IPS DF 19.7 (cell line): ENCODE measurements at places on chromosomes 6 and 20.

DNA sequence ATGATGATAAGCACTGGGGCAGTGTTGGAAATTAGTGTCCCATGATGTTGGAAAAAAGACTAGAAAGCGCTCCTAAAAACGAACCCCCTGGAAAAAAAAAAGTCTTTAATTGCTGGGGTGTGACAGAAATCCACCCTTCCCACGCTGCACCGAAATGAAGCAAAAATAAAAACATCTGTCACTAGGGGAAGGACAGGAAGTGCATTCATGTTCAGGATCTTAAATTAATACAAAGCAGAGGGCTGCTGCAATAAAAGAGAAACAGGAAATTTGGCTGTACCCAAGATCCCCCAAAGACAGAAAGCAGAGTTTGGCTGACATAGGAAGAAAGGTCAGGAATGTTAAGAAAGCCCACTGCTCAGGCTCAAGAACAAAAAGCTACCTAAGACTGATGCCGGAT lies 333.9 kb downstream of the TBC1D32 start:
- DNase-seq: no peak

DNA sequence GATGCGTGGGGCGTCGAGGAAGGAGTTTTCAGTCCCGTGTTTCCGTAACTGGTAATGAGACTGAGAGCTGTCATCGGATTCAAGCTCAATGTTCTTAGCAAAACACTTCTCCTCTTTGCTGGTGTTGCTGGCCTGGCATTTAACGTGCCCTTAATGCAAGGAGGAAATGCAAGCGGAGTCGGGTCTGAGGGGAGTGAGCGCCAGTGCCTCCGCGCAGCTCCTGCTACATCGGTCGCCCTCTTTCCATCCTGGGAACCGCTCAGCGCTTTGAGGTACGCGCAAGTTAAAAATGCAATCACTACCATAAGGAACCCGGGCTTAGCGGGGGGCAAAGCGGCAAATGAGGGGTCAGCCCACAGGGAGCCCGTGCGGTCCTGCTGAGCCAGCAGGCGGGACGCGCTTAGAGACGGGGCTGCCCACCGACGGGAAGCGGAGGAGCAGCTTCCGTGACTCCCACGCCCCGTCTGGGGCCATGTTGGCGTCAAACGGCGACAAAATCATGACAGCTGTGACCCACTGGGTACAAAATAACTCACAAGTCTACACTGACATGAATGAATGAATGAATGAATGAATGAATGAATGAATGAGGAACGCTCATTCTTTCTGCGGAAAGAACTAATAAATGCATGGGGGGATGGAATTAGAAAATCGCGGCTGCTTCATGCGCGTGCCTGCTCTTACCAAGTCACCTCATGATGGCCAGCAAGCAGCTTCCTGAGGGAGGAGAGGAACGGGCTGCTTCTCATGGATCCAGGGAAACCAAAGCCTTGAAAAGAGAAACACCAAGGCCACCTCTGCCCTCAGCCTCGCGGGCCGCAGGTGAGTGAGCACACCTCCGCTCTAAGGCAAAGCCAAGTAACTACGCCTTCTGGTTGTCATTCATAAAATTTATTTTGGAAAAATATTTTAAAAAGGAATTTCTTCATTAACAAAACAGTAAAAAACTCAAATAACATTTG lies 9.3 kb downstream of the DLL1 start:
- DNase-seq: no peak

GRCh38 chr6:111824608-111825337 lies 48.5 kb downstream of the FYN start:
- DNase-seq: no peak

- no peak for DNase-seq
Observed at GRCh38 chr6:97215157-97215769, 67.8 kb downstream of the MMS22L start.

GRCh38 chr6:92114797-92115196 lies 1304.6 kb downstream of the EPHA7 start:
- DNase-seq: no peak

GRCh38 chr6:24391756-24392405 lies 10.9 kb upstream of the MRS2 start:
- no peak for DNase-seq

GRCh38 chr6:162679681-162680080 lies 47.9 kb downstream of the PRKN start:
- no peak for DNase-seq

DNA sequence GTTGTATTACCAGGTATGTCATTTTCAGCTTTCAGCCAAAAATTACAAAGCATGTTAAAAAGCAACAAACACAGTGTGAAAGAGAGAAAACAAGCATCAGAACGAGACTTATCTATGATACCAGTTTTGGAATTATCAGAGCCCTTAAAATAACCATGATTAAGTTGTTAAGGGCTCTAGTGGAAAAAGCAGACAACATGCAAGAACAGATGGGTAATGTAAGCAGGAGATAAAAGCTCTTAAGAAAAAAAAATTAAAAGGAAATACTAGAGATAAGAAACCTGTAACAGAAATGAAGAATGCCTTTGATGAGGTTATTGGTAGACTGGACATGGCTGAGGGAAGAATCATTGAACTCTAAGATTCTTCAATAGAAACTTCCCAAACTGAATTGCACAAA lies 127.5 kb upstream of the SCGN start:
- no peak for DNase-seq

DNA sequence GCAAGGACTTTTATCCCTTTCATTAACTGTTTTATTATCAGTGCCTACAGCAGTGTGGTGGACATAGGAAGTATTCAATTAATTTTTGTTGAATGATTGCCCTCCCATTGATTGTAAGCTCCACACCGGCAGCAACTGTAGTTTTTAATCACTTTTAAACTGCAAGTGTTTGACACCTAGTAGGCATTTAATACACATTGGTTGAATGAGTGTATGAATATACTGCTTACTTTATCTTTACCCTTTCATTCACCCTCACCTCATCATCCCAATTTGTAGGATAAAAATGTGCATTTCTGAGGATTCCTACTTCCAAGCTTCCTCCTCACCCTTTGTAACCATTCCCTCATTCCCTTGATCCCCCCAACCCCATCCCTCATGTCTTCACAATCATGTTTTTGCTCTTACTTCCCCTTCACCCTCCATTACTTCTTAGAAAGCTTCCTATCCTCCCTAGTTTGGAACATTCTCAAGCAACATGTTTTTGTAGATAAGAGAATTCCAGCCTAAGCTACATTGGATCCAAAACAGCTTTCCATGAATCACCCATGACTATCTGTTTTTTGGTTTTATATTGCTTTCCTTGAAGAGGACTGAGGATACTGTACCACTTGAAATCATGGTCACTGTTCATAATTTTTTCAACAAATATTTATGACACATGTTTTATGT lies 955 bp upstream of the SLC26A8 start:
- DNase-seq: no peak

DNA sequence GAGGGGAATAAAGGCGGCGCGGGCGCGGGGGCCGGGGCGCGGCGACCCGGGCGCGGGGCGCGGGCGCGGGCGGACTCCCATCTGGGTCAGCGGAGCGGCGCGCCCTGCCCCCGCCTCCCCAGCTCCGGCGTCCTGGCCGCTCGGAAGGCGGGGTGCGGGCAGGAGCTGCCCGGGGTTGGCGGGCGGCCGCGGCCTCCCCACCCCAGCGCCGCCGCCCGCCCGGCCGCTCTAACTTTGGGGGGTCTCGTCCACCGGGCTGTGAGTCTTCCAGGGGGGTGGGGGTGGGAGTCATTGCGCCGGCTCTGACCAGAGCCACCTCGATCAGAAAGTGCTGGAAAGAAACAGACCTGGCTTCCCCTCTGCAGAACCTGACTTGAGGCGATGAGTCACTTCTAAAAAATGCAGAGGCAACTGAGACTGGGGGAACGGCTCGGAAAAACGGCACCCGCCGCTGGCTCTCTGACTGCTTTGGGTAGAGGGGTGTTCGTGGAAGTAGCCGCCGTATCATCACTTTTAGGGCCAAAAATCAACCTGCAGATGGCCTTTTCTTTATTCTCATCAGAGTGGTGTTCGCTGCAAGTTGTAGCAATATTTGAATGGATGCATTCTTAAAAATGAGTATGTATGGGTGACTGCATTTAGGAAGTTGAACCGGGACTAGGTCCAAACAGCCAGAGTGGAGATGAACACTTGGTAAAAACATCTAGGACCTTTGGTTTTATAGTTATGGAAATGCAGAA lies 667 bp downstream of the CAP2 start:
- DNase-seq: peak; percentile 80

DNA sequence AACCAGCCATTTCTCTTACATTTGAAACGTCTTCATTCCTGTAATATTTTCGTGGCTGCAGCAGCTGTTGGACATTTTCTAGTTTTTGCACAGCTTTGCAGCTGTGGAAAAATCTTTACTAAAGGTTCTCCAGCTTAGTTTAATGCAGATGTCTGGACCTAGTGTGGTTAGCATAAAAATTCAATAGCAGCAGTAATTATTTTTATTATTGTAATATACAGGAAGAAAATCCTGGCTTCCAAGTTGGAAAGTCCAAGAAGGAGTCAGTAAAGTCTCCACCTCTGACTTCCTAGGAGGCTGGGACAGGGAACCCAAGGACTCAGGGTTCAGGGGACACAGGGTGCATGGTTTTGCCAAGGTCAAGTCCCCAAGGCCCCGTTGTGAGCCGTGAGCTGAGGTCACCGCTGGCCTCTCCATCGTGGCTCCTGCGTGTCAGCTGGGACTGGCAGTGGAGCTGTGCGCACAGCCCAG lies 230.6 kb downstream of the FNDC1 start:
- no peak for DNase-seq

DNA sequence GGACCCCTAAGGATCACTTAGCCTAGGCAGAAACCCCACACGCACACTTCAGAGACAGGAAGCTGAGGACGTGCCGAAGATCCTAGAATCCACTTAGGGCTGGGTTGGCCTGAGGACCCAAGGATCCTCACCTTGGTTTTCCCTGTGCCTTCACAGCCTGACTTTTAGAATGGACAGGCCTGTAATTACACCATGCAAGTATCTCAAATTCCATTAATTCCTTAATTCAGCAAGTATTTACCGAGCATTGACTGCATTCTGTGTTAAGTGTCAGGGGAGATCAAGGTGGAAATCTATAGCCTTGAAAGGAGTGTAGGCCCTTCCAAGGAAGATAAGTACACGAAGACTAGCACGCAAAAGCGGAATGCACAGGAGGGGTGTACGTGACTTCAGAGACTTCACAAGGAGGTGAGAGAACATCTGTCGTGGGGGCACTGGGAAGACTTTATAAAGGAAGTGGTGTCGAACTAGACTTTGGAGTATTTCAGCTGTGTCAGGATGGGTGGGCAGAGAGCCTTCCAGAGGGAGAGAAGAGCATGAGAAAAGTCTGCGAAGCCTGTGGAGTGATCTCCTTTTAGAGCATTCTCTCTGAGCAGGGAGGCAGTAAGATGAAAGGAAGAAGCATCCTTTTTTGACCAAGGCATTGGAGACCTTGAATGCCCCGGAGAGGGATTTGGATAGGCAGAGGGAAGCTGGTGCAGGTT lies 4.0 kb downstream of the DSP start:
- no peak for DNase-seq

DNA sequence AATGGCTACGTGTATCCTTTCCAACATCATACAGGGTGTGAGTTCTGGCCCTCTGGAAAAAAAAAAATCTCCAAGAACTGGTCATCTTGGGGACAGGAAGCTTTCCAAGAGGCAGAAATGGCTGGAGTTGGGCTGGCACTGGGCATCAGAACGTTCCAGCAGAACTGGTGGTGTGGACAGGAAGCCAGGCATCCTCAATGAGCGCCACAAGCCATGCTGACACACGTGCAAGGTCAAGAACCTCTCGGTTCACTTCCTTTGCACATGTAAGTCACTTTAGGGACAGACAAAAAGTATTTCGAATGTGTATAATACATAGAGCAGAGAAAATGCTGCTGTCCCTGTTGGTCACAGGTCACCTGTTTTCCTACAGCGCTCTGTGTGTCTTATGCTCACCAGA lies 27.4 kb upstream of the RIN2 start:
- DNase-seq: no peak

DNA sequence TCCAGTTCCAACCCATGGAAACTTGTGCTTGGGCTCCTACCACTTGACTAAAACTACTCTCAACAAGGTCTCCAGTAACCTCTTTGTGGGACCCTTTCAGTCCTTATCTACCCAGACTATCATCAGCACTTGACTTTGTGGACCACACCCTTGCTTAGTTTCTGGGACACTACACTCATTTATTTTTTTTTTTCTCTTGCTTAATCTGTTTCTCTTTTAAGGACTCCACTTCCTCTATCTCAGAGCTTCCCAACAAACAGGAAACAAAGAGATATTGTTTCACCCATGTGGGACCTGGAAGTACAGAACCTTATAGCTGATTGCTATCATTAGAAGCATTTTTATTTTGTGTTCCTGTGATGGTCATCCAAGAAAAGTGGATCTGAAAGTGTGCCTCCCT lies 28.8 kb upstream of the ME1 start:
- DNase-seq: no peak

DNA sequence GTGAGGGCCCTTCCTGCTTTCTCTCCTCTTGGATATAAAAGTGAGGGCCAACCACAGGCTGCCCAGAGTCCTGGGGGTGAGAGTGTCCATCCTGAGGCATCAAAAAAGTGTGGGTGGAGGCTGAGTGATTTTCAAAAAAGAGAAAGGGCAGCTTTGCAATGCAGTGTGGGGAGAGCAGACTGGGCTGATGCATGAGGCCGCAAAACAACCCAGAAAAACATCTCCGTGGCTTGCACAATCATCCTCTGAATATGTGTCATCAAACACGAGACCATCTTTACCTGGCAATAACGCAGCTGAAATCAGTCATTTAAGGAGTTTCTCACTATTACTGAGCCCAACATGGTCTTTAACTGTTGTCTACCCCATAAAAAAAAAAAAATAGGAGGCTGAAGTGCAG lies 191.2 kb upstream of the SOX4 start:
- DNase-seq: no peak

GRCh38 chr6:13441778-13442177 lies 45.6 kb downstream of the GFOD1 start:
- DNase-seq: no peak

GRCh38 chr20:15612198-15612597 lies 961.0 kb downstream of the KIF16B start:
- no peak for DNase-seq

DNA sequence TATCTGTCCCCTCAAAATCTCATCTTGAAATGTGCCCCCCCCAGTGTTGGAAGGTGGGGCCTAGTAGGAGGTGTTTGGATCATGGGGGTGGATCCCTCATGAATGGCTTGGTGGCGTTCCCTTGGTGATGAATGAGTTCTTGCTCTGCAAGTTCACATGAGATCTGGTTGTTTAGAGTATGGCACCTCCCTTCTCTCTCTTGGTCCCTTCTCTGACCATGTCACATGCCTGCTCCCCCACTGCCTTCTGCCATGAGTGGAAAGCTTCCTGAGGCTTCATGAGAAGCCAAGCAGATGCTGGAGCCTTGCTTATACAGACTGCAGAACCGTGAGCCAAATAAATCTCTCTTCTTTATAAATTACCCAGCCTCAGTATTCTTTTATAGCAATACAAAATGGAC lies 70.9 kb downstream of the MAN1A1 start:
- no peak for DNase-seq

GRCh38 chr6:157904999-157905398 lies 76.7 kb upstream of the SYNJ2 start:
- DNase-seq: no peak

GRCh38 chr6:160124007-160124406 lies 2.4 kb downstream of the SLC22A1 start:
- DNase-seq: no peak
